LNCaP clone FGC (cell line): ENCODE measurements at places on chromosomes 13 and 19.

- DNase-seq: no peak
Measured at GRCh38 chr13:82681535-82681934, 1200.7 kb downstream of the SLITRK1 start.

DNA sequence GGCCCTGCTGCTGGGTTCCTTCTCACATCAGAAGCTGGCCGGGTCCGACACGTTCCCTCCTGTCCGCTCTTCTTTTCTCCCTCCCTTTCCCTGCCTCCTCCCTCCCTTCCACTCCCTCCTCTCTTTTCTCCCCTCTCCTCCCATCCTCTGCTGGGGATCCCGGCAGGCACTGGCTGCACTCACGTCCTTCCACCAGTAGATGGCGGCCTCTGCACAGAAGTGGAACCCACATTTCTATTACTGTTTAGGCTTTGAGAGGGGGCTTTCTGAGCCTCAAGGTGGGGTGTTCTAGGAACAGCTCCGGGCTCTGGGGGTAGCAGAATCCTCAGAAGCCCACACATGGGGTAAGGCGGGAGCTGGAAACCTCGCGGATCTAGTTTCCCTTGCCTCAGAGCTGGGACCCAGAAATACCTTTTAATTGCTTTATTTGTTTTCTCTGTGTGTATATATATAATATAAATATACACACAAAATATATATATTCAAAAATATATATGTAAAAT, 294.2 kb downstream of the ZNF536 start:
- DNase-seq: no peak

GRCh38 chr13:103157016-103157415, 90.8 kb upstream of the SLC10A2 start:
- DNase-seq: no peak

GRCh38 chr13:31264151-31264550, 64.4 kb downstream of the B3GLCT start:
- no peak for DNase-seq

DNA sequence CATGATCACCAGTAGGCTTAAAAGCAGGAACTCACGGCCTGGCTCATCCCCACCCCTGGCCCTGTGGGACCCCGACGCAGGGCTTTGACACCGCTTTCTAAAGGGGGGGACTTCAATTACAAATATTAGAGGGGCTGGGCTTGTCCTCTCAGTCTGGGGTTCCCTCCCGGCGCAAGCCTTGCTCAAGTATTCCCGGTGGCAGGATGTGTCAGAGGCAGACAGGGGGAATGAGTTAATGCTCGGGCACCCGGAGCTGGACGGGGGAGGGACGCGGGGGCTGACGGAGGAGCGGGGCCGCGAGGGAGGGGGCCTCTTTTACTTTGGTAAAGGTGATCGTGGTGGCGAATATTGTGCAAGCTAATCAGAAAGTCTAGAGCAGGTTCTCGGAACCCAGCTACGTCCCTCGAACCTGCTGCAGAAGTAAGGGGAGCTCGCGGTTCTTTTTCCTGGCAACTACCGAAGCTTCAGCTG, 1.1 kb downstream of the FGF14 start:
- DNase-seq: no peak

DNA sequence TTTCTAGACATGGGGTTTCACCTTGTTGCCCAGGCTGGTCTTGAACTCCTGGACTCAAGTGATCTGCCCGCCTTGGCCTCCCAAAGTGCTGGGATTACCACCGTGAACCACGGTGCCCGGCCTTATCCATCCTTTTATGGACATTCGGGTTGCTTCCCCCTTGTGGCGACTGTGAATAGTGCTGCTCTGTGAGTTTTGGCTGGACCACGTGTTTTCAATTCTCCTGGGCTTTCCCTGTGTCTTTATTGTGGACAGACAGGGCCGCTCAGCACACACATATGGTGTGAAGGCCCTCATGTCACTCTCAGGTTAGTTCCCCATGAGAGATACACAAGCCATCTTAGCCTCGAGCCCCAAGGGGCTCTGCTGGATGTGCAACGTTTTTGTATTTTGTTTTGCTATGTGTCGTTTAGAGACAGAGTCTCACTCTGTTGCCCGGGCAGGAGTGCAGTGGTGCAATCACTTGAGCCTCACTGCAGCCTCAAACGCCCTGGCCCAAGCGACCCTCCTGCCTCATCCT, 40.5 kb downstream of the MAU2 start:
- peak; percentile 69 for DNase-seq

DNA sequence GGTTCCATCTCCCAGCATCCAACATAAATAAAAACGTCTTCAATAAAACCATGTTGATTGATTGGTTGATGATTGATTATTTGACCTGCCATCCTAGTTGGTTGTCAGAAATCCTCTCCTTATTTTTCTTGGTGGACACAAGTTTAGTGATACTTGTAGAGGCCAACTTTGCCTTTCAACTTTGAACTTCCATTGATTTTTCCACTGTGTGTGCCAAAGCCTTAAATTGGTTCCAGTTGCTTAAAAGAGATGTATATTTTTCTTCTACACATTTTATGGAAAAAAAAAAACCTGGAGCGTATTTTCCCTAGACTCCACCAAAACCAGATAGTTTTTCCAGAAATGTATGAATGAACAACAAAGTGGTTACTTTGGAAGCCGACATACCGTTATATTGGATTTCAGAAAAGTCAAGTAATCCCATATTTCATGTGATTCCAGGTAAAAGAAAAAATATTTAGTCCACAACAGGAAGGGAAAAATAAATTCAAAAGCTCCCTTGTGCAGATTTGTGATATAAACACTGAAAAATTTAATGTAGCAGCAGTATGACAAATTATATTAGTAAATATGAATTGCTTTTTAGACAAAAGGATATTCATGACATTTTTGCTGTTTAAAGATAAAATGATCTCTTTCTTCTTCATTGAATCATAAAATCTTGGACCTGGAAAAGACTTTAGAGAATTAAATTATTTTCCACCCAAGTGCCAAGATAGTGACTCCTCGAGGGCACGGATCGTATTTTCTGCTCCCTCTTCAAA, 85.2 kb downstream of the MBNL2 start:
- DNase-seq: no peak

DNA sequence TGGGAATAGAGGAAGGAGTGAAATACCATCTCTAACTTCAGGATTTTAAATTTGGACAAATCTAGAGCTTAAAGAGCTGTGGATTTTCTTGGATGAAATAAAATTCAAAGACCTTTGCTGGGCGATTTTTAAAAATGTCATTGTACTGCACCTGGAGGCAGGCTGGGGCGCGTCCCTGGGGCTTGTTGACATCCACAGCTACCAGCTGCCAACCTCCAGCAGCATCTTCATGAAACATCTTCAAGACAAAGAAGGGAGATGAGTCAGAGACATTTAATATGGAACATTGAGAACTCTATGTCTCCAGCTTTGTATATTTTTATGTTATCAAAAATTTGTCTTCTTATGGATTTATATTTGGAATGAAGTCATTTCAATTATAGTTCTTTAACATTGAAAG, 132.5 kb downstream of the NALCN start:
- DNase-seq: no peak

DNA sequence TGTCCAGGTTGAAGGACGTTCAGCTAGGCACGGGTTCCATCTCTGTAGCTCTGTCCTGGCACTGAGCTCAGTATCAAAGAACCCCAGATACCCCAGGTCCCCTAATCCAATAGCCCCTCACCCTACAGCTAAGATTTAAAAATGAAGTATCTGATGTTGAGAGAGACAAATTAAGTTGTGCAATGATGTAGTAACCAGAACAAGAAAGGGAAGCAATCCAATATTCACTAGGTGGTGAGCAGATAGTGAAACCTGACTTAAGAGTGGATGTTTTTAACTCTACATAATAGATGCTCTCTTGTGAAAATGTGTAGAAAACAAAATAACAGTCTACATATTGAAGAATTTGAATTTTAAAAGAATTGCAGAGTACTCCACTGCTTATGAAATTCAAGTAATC, 1.8 kb downstream of the ACOD1 start:
- no peak for DNase-seq
